ENCODE measurements at places on chromosomes 2 and 18. TPM values are rescaled to one million over a fixed set of nuclear protein-coding genes. Genes with fewer than 3 reads are reported as not detected.

DYSF gene
- polyA plus RNA-seq: 0.07 TPM

GRCh38 chr2:134244086-134244485 lies 9.8 kb upstream of the MGAT5 start:
- DNase-seq: no peak

DNA sequence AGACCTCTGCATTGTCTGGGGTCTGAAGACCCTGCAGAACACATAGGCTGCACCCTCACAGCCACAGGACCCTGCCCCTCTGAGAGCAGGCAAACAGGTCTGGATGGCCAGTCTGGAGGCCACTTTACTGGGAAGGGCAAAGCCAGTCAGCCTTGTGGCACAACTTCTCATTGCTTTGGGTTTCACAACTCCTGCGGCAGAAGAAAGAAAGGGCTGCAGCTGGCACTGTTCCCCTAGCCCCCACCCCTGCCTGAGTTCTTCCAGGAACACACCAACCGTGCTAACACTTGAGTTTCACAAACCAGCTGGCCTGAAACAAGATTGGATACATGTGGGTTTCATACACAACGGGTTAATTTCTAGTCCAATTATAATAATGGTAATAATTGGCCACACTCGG lies 276.5 kb upstream of the MGAT5 start:
- DNase-seq: no peak

DNA sequence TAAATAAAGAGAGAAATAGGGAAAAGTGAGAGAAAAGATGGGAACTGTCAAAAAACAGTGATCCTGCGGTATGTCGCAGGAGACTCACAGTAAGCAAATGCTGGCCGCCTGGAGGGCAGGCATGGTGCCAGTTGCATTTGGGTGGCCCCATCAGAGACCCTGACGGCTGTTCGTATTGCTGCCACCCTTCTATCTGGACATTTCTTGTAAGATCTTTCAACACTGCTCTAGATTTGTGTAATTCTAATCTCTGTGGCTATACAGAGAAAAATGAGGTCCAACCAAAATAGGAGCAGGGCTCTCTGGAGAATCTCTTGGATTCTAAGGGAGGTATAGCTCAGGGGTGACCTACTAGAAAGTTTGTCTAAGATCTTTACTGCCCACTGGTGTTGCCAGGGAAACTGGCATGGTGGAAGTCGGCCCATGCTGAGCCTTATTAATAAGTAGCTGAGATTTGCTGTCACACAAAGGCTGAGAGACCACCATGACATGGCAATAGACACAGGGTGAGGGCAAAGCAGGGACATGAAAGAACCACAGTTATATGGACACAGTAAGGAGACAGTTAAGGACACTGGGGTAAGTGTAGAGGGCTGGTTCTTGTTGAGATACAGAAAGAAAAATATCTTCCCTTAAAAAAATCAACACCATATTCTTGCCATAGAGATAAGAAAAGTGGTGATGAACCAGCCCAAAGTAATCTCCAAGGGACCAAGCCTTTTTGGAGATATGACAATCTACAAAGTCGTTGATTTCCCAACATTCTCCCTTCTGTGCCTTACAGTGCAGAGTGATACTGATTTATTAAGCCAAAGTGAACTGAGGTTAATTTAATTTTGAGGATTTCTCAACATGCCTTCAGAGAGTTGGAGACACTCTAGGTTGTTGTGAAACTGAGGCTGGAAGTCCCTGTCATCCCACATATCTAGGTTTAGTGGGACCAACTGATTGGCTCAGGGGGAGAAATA lies 26.4 kb upstream of the FZD7 start:
- DNase-seq: no peak

POMC gene
- not detected for polyA plus RNA-seq

ANKRD23 gene
- polyA plus RNA-seq: 0.81 TPM

GRCh38 chr2:179581605-179582004 lies 279.8 kb downstream of the ZNF385B start:
- no peak for DNase-seq

GRCh38 chr18:12048827-12049175 lies 44.8 kb upstream of the ANKRD62 start:
- DNase-seq: peak; percentile 20

GRCh38 chr2:136424112-136424511 lies 306.2 kb upstream of the CXCR4 start:
- no peak for DNase-seq

PJVK gene
- polyA plus RNA-seq: 2.1 TPM

- no peak for DNase-seq
Observed at GRCh38 chr2:189088591-189089205, 90.9 kb downstream of the COL5A2 start.

- DNase-seq: no peak
Observed at GRCh38 chr2:39145906-39146421, 25.1 kb upstream of the SOS1 start.

GRCh38 chr18:44777457-44778192 lies 96.9 kb downstream of the SETBP1 start:
- no peak for DNase-seq

GRCh38 chr2:23624915-23625314 lies 239.9 kb downstream of the KLHL29 start:
- no peak for DNase-seq

DOCK10 gene
- polyA plus RNA-seq: 53.0 TPM

ANKRD30BL gene
- not detected for polyA plus RNA-seq

LIMS2 gene
- polyA plus RNA-seq: 8.7 TPM

GRCh38 chr2:26172189-26172870 lies 558 bp upstream of the GAREM2 start:
- DNase-seq: no peak

GRCh38 chr18:56982766-56983165 lies 164.1 kb upstream of the BOD1L2 start:
- DNase-seq: no peak

GPR39 gene
- 3.6 TPM for polyA plus RNA-seq

GRCh38 chr18:80159713-80160636 lies 50.9 kb downstream of the ADNP2 start:
- no peak for DNase-seq

DNA sequence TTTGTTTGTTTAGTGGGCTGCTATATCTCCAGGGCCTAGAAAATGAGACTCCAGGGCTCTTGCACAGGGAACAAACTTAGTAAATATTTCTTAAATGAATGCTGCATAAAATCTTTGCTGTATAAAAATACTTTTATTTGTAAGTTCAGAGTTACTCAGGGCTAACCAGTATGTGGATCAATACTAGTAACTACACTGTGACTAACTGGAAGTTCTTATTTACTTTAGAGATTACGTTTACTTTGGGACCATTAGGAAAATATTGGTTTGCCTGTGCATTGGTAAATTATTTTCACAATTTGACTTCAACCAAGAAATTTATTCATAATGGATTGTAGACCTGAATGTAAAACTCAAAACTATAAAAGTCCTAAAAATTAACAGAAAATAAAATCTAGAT lies 575.5 kb downstream of the RNF144A start:
- no peak for DNase-seq

SERPINB3 gene
- polyA plus RNA-seq: not detected

- no peak for DNase-seq
Observed at GRCh38 chr2:75844651-75845050, 133.9 kb upstream of the GCFC2 start.

DNA sequence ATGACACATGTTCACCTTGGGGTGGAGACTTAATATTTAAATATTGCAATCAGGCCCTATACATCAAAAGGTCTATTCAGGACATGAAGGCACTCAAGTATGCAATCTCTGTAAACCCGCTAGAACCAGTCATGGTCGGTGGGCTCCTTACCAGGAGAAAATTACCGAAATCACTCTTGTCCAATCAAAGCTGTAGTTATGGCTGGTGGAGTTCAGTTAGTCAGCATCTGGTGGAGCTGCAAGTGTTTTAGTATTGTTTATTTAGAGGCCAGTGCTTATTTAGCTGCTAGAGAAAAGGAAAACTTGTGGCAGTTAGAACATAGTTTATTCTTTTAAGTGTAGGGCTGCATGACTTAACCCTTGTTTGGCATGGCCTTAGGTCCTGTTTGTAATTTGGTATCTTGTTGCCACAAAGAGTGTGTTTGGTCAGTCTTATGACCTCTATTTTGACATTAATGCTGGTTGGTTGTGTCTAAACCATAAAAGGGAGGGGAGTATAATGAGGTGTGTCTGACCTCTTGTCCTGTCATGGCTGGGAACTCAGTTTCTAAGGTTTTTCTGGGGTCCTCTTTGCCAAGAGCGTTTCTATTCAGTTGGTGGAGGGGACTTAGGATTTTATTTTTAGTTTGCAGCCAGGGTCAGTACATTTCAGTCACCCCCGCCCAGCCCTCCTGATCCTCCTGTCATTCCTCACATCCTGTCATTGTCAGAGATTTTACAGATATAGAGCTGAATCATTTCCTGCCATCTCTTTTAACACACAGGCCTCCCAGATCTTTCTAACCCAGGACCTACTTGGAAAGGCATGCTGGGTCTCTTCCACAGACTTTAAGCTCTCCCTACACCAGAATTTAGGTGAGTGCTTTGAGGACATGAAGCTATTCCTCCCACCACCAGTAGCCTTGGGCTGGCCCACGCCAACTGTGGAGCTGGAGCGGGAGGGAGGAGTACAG lies 108.1 kb downstream of the XRCC5 start:
- DNase-seq: peak; percentile 23

DNA sequence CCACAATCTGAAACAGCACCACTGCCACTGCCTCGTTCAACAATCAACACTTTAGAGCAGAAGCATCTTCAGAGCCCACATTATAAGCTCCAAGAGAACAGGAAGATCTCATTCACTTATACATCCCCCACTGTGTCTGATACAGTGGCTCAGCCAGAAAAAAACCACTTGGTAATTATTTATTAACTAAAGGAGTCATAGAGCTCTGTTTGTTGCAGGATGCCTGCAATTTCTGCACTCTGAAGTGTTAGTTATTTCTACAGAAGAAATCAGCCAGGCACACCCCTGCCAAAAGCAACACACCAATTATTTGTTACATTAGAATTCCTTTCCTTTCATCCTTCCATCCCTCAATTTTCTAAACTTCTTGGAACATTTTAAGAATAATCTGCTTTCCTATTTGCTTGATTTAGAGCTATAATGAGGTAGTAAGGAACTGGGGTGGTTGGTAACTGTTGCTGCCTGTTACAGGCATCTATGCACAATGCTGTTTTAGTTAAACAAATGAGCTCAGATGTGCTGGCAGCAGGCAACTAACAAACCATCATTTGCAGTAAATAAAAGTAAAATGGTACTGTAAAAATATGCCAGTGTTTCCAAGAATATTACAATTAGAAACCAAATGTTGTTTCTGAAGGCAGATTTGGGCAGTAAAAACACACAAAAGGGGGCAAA lies 59.9 kb downstream of the DYM start:
- no peak for DNase-seq

- no peak for DNase-seq
Observed at GRCh38 chr18:24270937-24271380, 126.7 kb downstream of the OSBPL1A start.
